ENCODE measurements at places on chromosomes 6 and 20. TPM values are rescaled to one million over a fixed set of nuclear protein-coding genes. Genes with fewer than 3 reads are reported as not detected.

DNA sequence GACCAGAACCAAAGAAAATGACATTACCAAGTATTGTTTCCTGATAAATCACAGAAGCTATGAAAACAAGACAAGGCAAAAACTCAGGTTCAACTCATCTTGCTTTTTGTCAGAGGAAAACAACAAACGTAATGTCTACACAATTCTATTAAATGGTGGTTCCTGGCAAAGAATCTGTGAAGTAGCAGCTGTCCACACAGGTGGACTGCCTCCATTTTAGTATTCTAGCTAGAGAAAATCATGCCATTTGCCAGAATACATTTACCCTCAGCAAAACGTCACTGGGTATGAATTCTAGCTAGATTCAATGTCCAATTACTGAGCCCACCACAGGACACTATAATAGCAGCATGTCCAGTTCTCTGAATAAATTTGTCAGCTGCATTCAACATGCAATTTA, 125.4 kb downstream of the ADGRB3 start:
- no peak for DNase-seq

DNA sequence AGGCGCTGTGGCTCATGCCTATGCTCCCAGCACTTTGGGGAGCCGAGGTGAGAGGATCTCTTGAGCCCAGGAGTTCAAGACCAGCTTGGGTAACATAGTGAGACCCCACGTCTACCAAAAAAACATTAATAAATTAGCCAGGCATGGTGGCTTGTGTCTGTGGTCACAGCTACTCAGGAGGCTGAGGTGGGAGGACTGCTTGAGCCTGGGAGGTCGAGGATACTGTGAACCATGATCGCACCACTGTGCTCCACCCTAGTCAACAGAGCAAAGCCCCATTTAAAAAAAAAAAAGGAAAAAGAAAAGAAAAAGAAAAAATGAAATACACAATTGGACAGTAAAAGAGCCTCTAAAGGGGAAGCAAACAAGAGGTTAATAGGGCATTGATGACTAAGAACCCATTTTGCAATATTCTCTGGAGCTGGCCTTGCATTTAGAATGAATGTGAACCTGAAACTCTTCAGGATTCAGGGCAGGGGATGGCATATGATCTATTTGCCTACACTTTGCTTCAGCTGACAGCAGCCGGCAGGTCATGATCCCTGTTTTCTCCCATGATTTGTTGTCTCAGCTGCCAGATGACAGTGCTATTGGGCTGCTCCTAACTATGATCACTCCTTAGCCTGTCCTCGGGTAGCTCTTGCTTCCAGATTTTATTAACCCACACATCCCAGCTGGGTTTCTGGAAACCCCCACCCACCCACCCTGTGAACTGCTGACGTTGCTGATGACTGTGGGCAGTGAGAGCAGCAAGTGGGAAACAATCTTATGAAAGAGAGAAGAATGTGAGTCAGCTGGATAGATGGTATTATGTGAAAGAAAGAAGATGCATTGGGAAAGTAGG, 83.8 kb upstream of the ELOVL5 start:
- no peak for DNase-seq

GRCh38 chr6:64589961-64590360, 954.4 kb downstream of the PHF3 start:
- no peak for DNase-seq

- no peak for DNase-seq
Measured at GRCh38 chr6:23456396-23456795, 669.6 kb upstream of the NRSN1 start.

The ARMC12 gene
- total RNA-seq: 2.6 TPM

- no peak for DNase-seq
Measured at GRCh38 chr6:72559555-72559954, 62.3 kb upstream of the KCNQ5 start.

The KIF25 gene
- not detected for total RNA-seq

GRCh38 chr20:41382791-41383305, 16.2 kb upstream of the EMILIN3 start:
- no peak for DNase-seq

- DNase-seq: no peak
Measured at GRCh38 chr6:33609019-33609418, 12.1 kb upstream of the ITPR3 start.

The SLC26A8 gene
- 0.29 TPM for total RNA-seq

GRCh38 chr6:51387907-51388306, 569.2 kb downstream of the TFAP2B start:
- DNase-seq: no peak

The VSX1 gene
- total RNA-seq: not detected

The SPATA2 gene
- total RNA-seq: 9.7 TPM

- DNase-seq: no peak
Measured at GRCh38 chr6:70700922-70701876, 33.5 kb downstream of the SMAP1 start.

The BPIFB1 gene
- total RNA-seq: not detected

DNA sequence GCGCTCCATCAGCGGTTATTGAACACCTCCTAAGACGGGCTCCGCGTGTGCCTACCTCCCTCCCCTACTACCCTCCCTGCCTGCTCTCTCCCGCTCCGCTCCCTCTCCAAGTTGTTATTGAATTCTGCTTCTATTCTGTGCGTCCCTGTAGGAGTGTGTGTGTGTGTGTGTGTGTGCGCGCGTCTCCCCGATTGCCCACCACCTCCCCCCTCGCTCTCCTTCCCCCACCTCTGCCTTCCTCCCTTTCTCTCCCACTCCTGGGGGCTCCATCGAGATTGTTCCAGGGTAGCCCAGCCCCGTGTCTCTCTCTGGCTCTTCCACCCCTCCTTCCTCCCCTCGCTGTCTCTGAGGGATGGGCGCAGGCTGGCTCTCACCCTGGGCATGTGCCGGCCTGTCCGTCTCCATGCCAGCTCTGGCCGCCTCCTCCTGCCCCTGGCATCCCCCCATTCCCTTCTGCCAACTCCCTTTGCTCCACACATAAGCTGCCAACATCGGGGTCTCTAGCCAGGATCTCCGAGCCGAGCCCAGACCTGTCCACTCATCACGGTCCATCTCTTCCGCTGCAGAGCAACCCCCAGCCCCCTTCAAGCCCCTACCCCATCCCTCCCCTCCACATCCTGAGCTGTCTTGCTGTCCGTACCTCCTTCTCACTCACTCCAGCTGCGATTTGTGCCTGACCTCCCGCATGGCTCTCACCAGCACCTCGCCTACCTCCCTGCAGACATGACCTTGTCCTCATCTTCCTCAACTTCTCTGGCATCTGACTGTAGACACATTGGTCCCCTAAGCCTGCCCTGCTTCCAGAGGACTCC, 68.5 kb downstream of the SRC start:
- no peak for DNase-seq

The GJA10 gene
- not detected for total RNA-seq

DNA sequence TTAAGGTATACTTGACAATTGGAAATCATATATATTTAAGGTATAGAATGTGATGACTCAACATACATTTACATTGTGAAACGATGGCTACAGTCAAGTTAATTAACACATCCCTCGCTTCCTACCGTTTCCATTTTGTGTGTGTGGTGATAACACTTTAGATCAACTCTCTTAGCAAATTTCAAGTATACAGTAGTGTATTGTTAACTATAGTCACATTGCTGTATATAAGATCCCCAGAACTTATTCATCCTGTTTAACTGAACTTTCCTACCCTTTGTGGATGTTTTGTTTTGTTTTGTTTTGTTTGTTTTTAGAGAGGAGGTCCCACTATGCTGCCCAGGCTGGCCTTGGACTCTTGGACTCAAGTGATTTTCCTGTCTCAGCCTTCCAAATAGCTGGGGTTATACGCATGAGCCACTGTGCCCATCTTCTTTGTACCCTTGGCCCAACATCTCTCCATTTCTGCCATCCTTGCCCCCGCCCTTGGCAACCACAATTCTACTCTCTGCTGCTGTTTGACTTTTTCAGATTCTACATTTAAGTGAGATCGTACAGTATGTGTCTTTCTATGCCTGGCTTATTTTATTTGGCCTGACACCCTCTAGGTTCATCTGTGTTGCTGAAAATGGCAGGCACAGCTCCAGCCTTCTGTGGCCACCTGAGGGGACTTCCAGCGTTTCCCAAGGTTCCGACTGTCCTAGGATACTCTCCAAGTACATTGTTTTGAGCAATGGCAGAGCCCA, 90.5 kb upstream of the SNX9 start:
- no peak for DNase-seq

GRCh38 chr20:40913224-40914185, 115.1 kb upstream of the TOP1 start:
- DNase-seq: no peak

The RNF39 gene
- total RNA-seq: not detected

DNA sequence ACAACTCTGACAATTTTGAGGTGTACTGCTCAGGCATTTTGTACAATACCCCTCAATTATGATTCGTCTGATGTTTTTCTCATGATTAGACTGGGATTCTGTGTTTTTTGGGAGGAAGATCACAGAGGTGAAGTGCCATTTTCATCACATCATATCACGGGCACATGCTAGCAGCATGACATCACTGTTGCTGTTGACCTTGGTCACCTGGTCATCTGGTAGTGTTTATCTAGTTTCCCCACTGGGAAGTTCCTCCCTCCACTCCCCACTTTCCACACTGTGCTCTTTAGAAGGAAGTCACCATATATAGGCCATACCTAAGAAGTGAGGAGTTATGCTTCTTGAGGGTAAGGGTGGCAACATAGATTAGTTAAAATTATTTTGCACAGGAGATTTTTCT, 20.8 kb downstream of the GCM2 start:
- no peak for DNase-seq

DNA sequence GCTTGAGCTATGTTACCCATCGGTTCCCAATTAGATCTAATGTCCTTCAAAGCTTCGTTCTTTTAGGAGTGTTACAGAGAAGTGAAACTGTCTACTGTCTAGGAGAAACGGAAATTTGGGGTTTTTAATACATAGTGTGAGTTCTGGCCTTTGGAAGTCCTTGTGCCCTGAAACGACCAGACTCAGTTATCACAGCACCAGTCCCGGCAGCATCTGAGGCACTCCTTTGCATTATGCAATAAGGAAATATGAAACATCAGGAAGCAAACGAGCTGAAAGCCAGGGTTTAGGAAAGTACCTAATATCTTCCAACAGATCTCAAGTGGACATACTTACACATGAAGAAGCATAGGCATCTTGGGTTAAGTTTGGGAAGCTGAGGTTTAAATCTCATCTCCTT, 61.8 kb upstream of the ADGRF1 start:
- DNase-seq: no peak

DNA sequence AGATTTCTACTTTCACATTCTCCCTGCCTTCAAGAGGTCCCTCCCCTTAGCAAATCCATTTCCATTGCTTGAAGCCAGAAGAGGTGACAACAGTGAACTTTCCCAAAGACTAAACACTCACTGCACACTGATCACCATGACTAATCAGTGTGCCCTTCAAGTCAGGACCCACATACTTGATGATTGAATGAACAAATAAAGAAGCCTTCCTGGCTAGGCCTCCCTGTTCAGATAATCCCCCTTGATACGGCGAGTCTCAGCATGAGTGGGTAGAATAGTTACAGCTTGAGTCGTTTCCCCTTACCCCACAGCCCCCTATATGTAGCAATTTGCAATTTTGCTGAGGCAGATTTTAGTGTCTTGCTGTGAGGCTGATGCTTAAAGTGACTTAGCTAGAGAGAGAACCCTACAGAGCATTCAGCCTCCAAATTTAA, 102.2 kb downstream of the UNC5CL start:
- no peak for DNase-seq

DNA sequence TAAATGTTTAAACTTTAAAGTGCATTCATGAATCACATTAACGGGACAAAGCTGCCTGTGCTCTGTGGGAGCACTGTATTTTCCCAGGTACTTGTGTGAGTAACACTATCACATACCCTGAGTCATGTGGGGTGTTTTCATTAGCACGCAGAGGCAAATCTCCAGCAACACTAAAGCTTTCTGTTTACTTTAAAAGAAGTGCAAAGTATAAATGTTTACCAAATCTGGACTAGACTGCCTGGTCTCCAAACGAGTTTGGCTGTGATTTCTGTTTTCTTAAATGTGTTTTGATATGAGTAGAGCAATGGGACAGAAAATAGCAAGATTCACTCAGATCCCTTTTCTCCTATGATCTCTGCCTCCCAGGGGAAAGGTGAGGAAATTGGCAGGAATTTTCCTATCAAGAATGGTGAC, 28.8 kb upstream of the RIPPLY2 start:
- DNase-seq: no peak

GRCh38 chr6:141359953-141360352, 772.8 kb upstream of the GJE1 start:
- no peak for DNase-seq

The SIGLEC1 gene
- not detected for total RNA-seq

DNA sequence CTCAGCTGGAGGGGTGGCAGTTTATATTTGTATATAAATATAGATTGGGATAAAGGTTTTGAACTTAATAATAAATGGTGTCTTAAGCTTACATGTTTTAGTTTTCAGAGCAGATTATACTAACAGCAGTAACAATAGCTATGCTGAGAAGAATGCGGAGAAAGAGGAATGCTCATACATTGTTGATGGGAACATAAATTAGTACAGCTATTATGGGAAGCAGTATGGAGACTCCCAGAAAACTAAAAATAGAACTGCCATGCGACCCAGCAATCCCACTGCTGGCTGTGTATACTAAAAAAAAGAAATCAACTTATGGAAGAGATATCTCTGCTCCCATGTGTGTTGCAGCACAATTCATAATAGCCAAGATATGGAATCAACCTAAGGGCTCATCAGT, 127.9 kb downstream of the BCKDHB start:
- DNase-seq: no peak

The SULF2 gene
- 97.8 TPM for total RNA-seq

DNA sequence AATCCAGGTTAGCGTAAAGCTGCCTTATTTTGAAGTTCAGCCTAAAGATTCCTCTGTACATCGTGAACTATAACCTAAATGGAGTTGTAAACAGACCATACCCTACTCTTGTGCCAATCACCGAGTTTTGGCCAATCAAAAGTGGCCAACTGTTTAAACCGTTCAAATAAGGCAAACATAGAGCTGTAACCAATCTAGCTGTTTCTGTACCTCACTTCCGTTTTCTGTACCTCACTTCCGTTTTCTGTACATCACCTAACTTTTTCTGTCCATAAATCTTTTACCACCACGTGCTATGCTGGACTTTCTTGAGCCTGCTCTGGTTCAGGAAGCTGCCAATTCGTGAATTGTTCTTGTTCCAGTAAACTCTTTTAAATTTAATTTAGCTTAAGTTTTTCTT, 39.7 kb downstream of the LBP start:
- DNase-seq: no peak
